ENCODE measurements at places on chromosomes 6 and 20.

DNA sequence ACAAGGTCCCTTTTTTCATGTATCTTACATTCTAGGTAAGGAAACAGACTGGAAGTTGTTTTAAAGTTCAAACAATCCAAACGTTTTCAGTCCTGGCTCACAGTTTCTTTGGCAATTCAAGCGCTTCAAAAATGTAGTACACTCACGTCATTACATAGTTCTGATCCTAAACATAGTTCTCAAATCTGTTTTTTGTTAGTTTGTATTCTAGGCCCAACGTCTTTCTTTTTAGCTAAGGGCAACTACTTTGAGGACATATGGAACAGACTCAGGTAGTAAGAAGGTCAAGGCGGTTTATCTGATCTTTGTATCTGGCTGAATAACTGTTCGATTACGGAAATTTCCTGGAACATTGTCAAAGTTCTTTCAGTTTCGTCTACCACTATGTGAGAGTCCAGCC lies 36.9 kb upstream of the PLCB4 start:
- no peak for DNase-seq

DNA sequence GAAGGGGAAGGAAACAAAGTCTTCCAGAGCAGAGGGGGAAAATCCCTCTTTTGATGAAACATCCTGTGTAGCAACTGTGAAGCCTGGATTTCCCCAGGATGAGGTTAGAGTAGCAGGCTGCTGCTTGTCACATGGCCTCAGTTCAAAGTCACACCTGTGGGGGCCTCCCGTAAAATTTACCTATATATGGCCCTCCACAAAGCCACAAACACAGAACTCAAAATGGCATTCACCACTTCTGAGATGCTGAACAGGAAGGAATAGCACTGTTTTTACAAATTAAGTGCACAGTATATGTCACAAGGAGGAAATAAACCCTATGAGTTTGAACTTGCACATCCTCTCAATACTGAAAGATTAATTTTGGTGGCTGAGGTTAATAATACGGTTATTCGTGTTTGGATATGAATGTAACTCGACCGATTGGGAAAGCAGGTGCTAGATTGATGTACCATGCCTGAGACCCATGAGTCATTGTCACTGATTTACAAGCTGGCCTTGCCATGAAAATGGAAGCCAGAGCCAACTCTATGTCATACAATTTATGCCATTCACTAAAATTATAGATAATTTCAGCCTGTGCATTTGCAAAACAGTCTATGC lies 70.6 kb downstream of the SGK1 start:
- peak; percentile 61 for DNase-seq

- DNase-seq = no peak
Measured at GRCh38 chr6:170102038-170102437, 188.8 kb downstream of the DLL1 start.

GRCh38 chr20:19317237-19318069 lies 105.0 kb downstream of the SLC24A3 start:
- no peak for DNase-seq

DNA sequence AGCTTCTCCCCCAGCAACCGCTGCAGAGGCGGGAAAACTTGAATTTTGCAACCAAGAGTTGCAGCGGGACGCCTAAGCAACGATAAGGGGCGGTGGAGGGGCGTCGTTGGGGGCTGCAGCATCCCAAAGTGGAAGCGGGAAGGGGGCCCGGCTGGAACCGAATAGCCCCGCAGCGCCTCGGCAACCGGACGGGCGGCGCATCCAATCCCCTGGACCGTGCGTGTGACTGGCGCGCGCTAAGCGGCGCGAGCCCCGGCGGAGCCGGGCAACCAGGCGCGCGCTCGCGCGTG lies 670 bp upstream of the PARD6B start:
- no peak for DNase-seq

DNA sequence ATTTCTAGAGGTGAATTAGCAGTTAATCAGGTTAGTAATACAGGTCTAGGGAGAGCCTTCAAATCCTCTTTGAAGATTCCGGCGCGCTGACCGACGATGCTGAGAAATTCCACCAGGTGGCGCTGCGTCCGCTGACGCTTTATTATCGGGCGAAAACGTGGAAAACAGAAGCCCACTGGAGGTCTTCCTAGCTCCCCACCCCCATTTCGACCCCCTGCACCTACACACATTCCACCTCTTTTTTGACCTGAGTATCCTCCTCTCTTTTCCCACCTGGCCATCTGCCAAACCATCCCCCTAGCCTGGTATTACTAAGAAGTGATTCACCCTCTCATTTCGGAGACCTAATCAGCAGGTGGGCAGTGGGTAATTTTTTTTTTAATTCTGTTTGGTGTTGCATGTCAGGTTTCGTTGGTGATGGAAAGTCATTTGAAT lies 65.4 kb upstream of the RIN2 start:
- DNase-seq = peak; percentile 57

DNA sequence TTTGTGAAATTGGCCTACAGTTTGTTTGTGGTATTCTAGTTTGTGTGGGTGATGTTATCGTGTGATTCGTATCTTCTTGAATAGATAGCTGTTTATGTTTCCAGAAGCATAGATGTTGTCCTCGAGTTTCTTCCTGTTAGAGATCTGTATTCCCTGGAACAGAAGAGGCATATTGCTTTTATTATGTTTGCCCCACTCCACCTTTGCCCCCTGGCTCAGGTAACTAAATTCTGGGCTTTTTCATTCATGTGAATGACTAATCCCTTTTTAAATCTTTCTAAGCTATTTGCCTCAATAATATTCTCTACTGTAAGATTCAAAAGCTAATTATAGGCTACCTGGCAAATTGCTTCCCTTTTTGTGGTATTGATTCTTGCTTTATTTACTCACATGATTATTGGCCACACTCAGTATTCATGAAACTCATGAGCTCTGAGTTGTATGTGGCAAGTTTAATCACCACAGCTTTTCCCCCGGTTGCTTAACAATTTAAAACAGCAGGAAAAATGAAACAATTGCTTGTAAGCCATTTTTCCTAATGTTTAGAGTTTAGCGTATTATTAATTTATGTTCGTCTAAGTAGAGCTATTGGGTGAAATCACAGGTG lies 12.6 kb downstream of the RNF217 start:
- DNase-seq = no peak
